CD8-positive, alpha-beta memory T cell (primary cell): ENCODE measurements at places on chromosomes 7 and 10.

DNA sequence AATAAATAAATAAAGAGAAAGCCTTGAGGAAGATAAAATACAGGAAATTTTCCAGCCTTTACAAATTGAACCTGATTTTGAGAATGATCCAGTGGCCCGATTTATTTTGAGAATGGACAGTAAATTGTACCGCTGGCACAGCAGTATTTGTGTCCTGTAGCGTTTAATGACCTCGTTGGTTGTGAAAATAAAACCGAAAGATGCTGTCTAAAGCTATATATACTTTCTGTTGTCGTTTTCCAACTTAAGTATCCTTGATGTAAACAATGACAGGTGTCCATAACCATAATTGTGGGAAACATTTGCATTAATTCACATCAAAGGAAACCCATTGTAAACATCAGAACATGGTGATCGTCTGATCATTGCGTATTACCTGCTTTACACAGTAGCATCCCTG is 38.8 kb downstream of the TBXAS1 start:
- DNase-seq = no peak

DNA sequence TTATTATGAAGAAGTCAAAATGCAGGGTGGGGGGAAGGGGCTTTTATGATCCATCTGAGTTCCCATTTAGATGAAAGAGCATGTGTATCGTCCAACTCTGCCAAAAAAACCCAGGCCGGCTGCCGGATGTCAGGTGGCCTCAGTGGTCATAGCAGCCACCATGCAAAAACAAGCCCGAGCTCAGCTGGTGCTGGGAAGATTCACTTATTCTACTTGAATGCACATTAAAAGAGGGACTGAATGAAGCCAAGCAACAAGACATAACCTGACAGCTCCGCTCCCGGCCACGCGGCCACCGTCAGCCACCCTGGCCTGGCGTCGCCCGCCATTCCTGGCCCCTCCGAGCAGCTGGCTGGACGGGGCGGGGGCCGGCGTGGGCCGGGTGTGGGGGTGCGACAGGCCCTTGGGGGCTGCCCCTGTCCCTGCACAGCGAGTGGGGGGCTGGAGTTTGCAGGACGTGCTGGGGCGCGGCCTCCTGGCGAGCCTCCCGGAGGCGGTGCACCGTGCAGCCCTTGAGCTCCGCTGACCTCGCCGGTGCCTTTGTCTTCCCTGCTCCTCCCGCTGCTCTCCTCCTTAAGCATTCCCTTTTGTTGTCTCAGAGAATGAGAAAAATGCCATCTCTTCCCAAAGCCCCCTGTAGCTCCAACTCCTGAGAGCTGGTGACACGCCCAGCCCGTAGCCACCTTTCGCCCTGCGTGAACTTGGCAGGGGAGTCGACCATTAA is 67.8 kb downstream of the EBF3 start:
- no peak for DNase-seq

- DNase-seq = no peak
Observed at GRCh38 chr7:116499168-116500077, at the start of gene CAV2. CAV2 (plus strand) TSS chr7:116499738; CDS start chr7:116499782, 44 bp downstream.

GRCh38 chr10:44948642-44949041 is 11.0 kb upstream of the RASSF4 start:
- no peak for DNase-seq

DNA sequence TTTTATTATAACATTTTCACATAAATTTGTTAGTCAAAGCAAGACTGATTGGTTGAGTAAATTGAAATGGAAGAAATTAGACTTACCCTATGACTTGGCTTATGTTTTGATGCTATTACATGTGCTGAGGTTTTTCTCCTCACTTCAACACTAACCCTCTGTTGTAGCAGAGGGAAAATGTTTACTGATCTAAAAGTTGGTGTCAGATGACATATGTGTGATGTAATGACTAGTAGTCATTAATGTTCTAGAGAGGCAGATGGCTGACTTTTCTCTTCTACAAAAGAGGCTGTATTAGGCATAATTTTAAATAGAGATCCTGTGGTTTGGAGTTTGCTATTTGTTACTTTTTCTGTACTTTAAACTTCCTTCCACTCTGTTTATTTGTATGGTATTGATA is 266.0 kb downstream of the BBS9 start:
- no peak for DNase-seq

DNA sequence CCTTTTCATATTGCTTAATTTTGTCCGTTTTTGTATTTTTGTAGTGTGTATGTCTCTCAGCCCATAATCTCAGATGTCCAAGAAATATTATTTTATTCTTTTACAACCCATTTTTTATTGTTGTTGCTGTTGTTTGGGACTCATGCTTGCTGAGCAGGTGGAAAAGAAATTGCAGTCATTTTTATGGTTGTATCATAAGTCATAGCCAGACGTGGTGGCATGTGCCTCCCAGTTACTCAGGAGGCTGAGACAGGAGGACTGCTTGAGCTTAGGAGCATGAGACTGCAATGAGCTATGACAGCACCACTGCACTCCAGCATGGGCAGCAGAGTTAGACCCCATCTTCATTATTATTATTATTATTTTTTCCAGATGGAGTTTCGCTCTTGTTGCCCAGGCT is 117.8 kb downstream of the EPC1 start:
- DNase-seq = no peak
